ENCODE measurements at places on chromosomes 6 and 20. TPM values are rescaled to one million over a fixed set of nuclear protein-coding genes. Genes with fewer than 3 reads are reported as not detected.

Gene OXT
- total RNA-seq, result not detected

DNA sequence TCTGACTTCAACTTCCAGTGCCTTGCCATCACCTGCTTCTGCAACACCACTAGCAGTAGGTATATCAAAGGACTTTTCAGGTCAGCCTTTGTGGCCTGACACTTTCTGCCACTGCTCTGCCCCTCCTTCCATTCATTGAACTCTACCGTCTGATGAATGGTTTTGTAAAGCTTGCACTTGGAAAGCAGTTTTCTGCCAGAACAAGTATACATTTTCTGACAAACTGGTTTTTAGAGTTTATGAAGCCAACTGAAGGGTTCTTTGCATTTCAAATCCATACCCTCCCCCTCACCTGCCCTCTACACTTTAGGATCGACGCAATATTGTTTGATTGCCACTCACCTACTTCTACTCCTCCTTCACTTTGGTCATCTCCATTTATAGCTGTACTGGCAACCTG lies 603.1 kb downstream of the HACE1 start:
- DNase-seq, result no peak

- no peak for DNase-seq
These were observed 15.9 kb upstream of the TENT5A start for GRCh38 chr6:81768150-81768942.

Gene SLC22A7
- total RNA-seq, result not detected
